ENCODE measurements at places on chromosomes 11 and 22. TPM values are rescaled to one million over a fixed set of nuclear protein-coding genes. Genes with fewer than 3 reads are reported as not detected.

Gene CNTF
- 3.9 TPM for total RNA-seq

Gene HIPK3
- 65.4 TPM for total RNA-seq

Gene POTEH
- not detected for total RNA-seq

Gene TEX12
- not detected for total RNA-seq

GRCh38 chr11:12042215-12042676 lies 33.8 kb upstream of the DKK3 start:
- no peaks in the 10 kb centered on the region for H3K27me3 ChIP-seq
- DNase-seq: no peak
- H3K36me3 ChIP-seq: no peaks in the 10 kb centered on the region
- no peak overlapping the region for H3K27ac ChIP-seq
- H3K4me3 ChIP-seq: no peak overlapping the region
- H3K4me1 ChIP-seq: no peaks in the 10 kb centered on the region

- no peaks in the 10 kb centered on the region for H3K4me1 ChIP-seq
- peaks cover 5% of the 10 kb centered on the region for H3K27me3 ChIP-seq
- DNase-seq: no peak
- no peak overlapping the region for H3K4me3 ChIP-seq
- H3K36me3 ChIP-seq: no peaks in the 10 kb centered on the region
- no peak overlapping the region for H3K27ac ChIP-seq
Observed at GRCh38 chr11:131356206-131356605, 14.2 kb upstream of the NTM start.

DNA sequence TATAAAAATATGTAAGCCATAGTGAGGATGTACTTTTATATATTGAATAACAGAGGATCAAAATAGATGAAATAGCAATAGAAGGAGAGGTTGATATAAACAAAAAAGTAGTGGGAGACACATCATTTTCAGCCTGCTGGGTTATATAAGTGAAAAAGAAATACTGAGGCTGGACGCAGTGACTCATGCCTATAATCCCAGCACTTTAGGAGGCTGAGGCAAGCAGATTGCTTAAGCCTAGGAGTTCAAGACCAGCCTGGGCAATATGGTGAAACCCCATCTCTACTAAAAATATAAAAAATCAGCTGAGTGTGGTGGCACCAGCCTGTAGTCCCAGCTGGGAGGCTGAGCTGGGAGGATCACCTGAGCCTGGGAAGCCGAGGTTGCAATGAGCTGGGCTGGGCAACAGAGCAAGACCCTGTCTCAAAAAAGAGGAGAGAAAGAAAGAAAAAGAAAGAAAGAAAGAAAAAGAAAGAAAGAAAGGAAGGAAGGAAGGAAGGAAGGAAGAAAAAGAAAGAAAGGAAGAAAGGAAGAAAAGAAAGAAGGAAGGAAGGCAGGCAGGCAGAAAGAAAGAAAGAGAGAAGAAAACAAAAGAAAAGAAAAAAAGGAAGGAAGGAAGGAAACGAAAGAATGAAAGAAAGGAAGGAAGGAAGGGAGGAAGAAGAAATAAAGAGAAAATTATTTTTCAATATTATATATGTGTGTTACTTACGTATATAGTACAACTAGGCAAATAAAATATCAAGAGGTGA lies 7.0 kb upstream of the P2RY2 start:
- H3K27ac ChIP-seq: no peak overlapping the region
- DNase-seq: no peak
- H3K4me1 ChIP-seq: peaks cover 7% of the 10 kb centered on the region
- peaks cover 15% of the 10 kb centered on the region for H3K27me3 ChIP-seq
